Liver (tissue), 10 donors: ENCODE measurements at places on chromosomes 13 and 19. TPM values are rescaled to one million over a fixed set of nuclear protein-coding genes. Genes with fewer than 3 reads are reported as not detected.

- no peak overlapping the region for H3K4me3 ChIP-seq
- H3K27me3 ChIP-seq = no peaks in the 10 kb centered on the region
- DNase-seq = no peak
- no peaks in the 10 kb centered on the region for H3K36me3 ChIP-seq
- H3K27ac ChIP-seq = no peak overlapping the region
- H3K4me1 ChIP-seq = no peaks in the 10 kb centered on the region
Observed at GRCh38 chr13:29746148-29746677, 104.2 kb downstream of the UBL3 start.

GRCh38 chr19:21586311-21587116 is 81.1 kb downstream of the ZNF429 start:
- peak; percentile 66 for DNase-seq
- no peak overlapping the region for H3K27ac ChIP-seq
- peak overlapping the region; percentile 25 for H3K4me3 ChIP-seq
- peaks cover 7% of the 10 kb centered on the region for H3K4me1 ChIP-seq

DNA sequence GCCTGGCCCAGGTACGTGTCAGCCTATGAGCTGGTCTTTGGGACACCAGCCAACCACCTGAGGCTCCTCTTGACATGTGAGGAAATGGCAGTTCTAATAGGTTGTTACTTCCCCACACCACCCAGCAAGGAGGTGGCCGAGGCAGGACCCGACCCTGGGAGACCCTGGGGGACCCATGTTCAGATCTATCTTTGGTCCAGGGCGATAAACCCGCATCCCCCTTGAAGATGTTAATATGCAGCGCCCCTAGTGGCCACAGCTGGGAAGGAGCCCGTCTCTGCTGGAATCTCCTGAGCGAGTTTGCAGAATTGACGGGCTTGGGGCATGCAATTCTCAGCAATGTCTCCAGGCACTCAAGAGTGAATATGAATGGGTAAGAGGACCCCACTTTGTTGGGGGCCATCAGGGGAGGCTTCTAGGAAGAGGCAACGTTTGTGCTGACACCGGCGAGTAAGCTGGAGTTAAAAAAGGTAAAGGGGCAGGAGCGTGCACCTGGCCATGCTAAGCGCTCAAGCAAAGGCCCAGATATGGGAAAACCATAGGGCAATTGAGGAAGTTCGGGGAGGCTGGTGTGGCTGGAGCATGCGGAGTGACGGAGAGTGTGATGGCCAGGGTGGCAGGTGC is 1.5 kb upstream of the MYO1F start:
- no peak overlapping the region for H3K27ac ChIP-seq

DNA sequence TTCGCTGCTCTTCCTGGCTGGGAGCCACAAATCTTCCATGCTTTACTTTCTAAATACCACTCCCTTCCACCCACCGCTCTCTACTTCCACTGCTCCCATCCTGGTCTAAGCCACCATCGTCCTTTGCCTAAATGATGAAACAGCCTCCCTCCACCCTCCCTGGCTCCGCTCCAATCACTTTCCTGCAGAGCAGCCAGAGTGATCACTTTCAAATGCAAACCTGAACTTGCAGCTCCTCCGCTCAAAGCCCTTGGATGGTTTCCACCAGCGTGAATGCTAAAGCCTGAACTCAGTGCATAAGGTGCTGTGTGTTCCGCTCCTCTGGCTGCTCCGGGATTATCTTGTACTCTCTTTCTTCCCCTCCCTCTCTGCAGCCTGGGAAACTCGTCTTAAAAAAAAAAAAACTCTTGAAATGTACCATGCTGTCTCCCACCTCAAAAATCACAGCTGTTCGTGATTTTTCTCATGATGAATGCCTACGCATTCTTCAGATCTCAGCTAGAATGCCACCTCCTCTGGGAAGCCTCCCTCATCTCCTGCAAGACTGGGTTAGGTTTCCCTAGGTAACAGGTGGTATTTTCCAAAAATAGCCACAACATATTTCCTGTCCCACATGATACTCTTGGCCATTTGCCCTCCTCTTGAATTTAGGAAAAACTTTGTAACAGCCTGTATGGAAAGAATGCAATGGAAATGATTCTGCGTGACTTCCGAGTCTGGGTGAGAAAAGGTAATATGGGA is 3.7 kb upstream of the SIN3B start:
- no peaks in the 10 kb centered on the region for H3K36me3 ChIP-seq
- DNase-seq = no peak
- H3K27me3 ChIP-seq = no peaks in the 10 kb centered on the region
- no peak overlapping the region for H3K27ac ChIP-seq
- no peaks in the 10 kb centered on the region for H3K4me1 ChIP-seq

DNA sequence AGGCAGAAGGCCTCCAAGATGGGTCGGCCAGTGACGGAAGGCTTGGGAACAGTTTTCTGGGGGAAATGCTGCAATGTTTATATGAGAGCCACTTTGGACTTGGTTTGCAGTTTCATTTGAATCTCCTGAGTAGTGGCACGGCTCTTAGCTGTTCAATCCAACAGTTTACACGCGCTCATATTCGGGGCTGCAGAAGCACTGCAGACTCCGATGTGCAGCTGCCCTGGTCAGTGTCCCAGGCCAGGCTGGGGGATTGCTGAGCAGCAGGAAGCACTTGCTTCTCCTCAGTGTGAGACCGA is 31.7 kb downstream of the CEBPG start:
- H3K4me3 ChIP-seq = no peak overlapping the region
- peaks cover under 1% of the 10 kb centered on the region for H3K36me3 ChIP-seq
- peak overlapping the region; percentile 98 for H3K27ac ChIP-seq

- no peak overlapping the region for H3K4me3 ChIP-seq
- H3K27ac ChIP-seq = no peak overlapping the region
- no peaks in the 10 kb centered on the region for H3K36me3 ChIP-seq
- peak; percentile 44 for DNase-seq
- no peaks in the 10 kb centered on the region for H3K27me3 ChIP-seq
- H3K4me1 ChIP-seq = peaks cover 3% of the 10 kb centered on the region
Observed at GRCh38 chr19:19860756-19861390, 4.8 kb upstream of the ZNF253 start.

DNA sequence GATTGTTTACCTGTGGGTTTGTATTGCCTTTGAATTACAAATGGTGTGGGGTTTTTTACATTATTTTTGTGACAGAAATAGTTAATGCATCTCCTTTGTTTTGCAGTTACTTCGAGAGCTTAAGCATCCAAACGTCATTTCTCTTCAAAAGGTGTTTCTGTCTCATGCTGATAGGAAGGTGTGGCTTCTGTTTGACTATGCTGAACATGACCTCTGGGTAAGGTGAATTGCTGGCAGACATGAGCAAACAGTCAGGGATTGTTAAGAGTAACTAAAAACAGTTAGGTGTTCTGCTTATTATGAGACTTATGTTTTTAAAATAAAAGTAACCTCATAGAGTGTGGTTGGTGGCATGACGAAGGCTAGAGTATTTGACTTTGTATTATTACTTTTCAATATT is 95.0 kb downstream of the CDK8 start:
- no peaks in the 10 kb centered on the region for H3K4me1 ChIP-seq
- no peak overlapping the region for H3K4me3 ChIP-seq
- no peaks in the 10 kb centered on the region for H3K27me3 ChIP-seq
- H3K27ac ChIP-seq = no peak overlapping the region
- DNase-seq = no peak
- H3K36me3 ChIP-seq = peaks cover 3% of the 10 kb centered on the region

- no peaks in the 10 kb centered on the region for H3K36me3 ChIP-seq
- no peak overlapping the region for H3K27ac ChIP-seq
- no peak overlapping the region for H3K4me3 ChIP-seq
- no peaks in the 10 kb centered on the region for H3K4me1 ChIP-seq
Observed at GRCh38 chr19:41745756-41746155, 9.6 kb upstream of the CEACAM6 start.

- no peak overlapping the region for H3K27ac ChIP-seq
- no peak overlapping the region for H3K4me3 ChIP-seq
- no peaks in the 10 kb centered on the region for H3K36me3 ChIP-seq
- H3K27me3 ChIP-seq = no peaks in the 10 kb centered on the region
- DNase-seq = no peak
- peaks cover 36% of the 10 kb centered on the region for H3K4me1 ChIP-seq
Observed at GRCh38 chr13:98755729-98756128, 3.3 kb upstream of the SLC15A1 start.

DNA sequence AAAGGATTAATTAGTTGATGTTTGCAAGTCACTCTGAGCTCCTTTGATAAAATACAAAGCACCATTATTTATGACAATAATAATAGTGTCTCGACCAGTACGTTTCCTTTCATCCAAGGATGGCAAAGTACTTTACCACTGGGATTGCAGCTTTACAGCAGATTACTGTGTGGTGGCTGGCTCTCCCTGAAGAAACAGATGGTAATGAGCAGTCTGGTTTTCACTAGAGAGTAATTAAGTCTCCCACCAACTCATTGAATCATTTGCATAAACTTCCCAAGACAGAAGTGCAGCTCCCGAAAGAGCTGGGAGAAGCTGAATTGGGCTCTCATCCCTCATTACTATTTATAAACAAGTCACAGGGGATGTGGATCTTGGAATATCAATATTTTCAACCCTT is 48.7 kb downstream of the KLF5 start:
- no peaks in the 10 kb centered on the region for H3K4me1 ChIP-seq
- no peak overlapping the region for H3K27ac ChIP-seq
- no peaks in the 10 kb centered on the region for H3K36me3 ChIP-seq
- no peak overlapping the region for H3K4me3 ChIP-seq
- DNase-seq = no peak

GRCh38 chr19:33553530-33554310 is 32.1 kb upstream of the PEPD start:
- no peak overlapping the region for H3K27ac ChIP-seq
- no peak overlapping the region for H3K4me3 ChIP-seq
- no peaks in the 10 kb centered on the region for H3K36me3 ChIP-seq
- no peak for DNase-seq
- no peaks in the 10 kb centered on the region for H3K4me1 ChIP-seq

DNA sequence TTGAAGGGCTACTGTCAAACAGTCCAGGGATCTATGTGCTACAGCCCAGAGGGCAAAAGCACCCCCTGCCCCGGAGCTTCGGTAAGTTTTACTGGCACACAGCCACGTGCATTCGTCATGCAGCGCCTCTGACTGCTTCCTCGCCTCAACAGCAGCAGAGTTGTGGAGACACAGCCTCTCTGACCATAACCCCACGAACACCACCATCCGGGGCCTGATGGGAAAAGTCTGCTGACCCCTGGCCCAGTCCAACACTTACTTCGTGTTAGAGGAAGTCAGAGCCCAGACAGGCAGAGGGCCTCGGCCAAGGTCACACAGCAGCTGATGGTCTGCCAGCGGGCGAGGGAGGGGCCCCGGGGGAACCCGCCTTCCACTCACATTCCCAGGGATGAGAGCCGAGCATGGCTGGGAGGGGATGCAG is 5.1 kb downstream of the CBARP start:
- peak overlapping the region; percentile 25 for H3K27ac ChIP-seq
- no peaks in the 10 kb centered on the region for H3K27me3 ChIP-seq
- no peaks in the 10 kb centered on the region for H3K36me3 ChIP-seq
- DNase-seq = no peak
- no peak overlapping the region for H3K4me3 ChIP-seq

NECTIN2 gene
- total RNA-seq = 49.4 TPM

ELAVL3 gene
- not detected for total RNA-seq

SAMD1 gene
- 33.0 TPM for total RNA-seq

GADD45B gene
- 81.3 TPM for total RNA-seq

CTU1 gene
- total RNA-seq = 3.7 TPM

SYNGR4 gene
- total RNA-seq = not detected

GGN gene
- total RNA-seq = not detected
